SJSA1 (cell line): ENCODE measurements at places on chromosomes 16 and 17. TPM values are rescaled to one million over a fixed set of nuclear protein-coding genes. Genes with fewer than 3 reads are reported as not detected.

GRCh38 chr17:48023400-48024148 is 14.0 kb downstream of the COPZ2 start:
- H3K4me1 ChIP-seq, result peaks cover 39% of the 10 kb centered on the region
- H3K36me3 ChIP-seq, result no peaks in the 10 kb centered on the region
- no peaks in the 10 kb centered on the region for H3K27me3 ChIP-seq
- peak overlapping the region; percentile 81 for H3K27ac ChIP-seq
- DNase-seq, result peak; percentile 77

The DPEP3 gene
- not detected in 2 replicates for total RNA-seq

The CTF1 gene
- 1.3 and 3.5 TPM in 2 replicates for total RNA-seq

The B3GNT9 gene
- total RNA-seq, result 34.5 and 36.1 TPM in 2 replicates

DNA sequence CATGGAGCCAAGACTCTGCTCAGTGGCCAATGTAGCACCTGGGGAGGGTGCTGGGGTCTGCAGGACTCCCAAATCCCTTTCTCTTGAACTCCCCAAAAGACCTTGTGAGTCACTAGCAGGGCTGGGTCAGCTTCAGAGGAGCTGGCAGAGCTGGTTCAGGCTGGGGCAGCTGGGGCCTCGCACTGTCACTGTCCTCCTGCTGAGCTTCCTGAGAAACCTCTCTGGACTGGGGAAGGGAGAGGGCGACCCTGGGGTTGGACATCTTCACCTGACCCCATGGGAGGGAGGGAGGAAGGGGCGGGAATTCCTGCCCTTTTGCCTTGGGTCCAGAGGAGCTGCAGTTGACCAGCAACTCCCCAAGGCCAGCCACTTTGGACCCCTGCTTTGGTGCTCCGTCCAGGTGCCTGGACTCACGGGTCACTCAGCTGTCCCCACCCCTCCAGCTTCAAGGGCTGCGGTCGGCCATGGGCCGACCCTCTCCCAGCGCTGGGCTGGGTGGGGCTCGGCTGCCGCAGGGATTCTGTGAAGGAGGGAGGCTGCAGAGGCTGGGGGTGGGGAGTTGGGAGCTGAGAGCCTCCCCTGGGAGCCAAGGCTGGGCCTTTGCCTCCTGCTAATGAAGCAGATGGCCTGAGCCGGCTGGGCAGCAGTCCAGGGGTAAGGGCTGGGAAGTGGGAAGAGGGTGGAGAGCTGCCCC is 9.2 kb downstream of the FMNL1 start:
- DNase-seq, result no peak
- no peaks in the 10 kb centered on the region for H3K4me1 ChIP-seq
- 0 out of 2 replicates have a peak, but pooled peaks cover 3% of the 10 kb centered on the region for H3K27me3 ChIP-seq
- no peaks in the 10 kb centered on the region for H3K36me3 ChIP-seq
- no peak overlapping the region for H3K4me3 ChIP-seq
- H3K27ac ChIP-seq, result no peak overlapping the region

The ATP1B2 gene
- total RNA-seq, result not detected in 2 replicates

DNA sequence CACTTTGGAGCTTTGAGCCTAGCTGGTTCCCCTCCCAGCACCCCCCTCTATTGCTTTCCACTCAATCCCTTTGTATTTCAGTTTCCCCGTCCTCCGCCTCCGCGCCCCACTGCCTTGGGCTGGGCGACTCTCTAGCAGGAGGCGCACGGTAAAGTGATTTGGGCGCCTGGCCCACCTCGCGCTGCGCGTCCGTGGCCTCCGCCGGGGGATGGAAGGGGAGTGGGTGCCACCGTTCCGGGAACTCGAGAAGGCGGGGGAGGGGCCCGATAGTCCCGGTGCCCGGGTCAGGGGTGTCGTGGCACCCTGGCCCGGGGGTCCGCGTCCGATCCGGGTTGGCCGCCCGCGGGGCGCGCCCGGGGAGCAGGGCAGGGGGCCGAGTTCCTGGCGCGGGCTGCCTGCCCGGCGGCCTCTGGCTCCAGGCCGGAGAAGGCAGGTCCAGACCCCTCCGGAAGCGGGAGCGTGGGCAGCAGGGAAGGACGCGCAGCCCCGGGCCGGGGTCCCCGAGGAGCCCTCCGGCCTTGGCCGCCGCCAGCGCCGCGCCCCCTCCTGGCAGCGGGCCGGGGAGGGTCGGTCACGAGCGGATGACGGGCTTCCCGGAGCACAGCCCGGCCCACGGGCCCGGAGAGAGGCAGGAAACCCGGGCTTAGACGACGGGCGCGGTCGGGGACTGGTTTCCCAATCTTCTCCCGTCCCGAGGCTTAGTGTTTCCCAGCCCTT is 15.8 kb downstream of the MEOX1 start:
- DNase-seq, result no peak
- 0 out of 2 replicates have a peak, but pooled peaks cover 2% of the 10 kb centered on the region for H3K27me3 ChIP-seq
- H3K27ac ChIP-seq, result no peak overlapping the region
- H3K4me1 ChIP-seq, result no peaks in the 10 kb centered on the region
- no peak overlapping the region for H3K4me3 ChIP-seq
- H3K36me3 ChIP-seq, result no peaks in the 10 kb centered on the region

DNA sequence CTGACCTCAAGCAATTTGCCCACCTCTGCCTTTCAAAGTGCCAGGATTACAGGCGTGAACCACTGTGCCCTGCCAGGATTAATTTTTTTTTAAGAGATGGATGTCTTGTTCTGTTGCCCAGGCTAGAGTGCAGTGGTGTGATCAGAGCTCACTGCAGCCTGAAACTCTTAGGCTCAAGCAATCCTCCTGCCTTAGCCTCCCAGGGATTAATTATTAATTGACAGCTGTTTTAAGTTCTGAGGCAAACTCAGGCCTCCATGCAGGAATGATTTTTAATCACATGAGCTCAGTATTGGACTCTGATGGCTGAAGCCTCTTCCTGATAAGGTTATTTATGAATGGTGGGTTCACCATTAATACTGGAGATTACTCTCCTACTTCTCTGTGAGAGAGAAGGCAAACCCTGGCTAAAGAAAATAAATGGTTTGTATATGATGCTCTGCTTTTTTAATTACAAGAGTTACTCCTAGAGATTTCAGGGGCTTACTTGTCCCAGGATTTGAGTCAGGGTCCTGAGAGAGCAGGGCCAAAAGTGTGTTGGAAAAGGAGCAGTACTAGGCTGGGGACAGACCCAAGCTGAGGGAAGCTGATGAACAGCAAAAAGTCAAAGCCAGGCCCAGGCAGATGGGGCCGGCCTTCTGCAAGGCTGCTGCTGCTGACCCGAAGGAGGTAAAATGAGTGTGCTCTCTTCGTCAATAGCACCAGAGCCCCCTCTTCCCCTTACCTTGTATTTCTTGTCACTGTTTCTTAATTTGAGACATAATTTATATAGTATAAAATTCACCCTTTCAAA is 56.9 kb upstream of the HAS3 start:
- no peak overlapping the region for H3K4me3 ChIP-seq
- H3K27ac ChIP-seq, result peak overlapping the region; percentile 17
- DNase-seq, result no peak
- peaks cover 14% of the 10 kb centered on the region for H3K4me1 ChIP-seq
- H3K36me3 ChIP-seq, result 0 out of 2 replicates have a peak, but pooled peaks cover 1% of the 10 kb centered on the region

- H3K36me3 ChIP-seq, result no peaks in the 10 kb centered on the region
- H3K4me3 ChIP-seq, result no peak overlapping the region
- H3K4me1 ChIP-seq, result no peaks in the 10 kb centered on the region
- peaks cover 3% of the 10 kb centered on the region; the same call in 1 of the 2 replicates for H3K27me3 ChIP-seq
- no peak overlapping the region for H3K27ac ChIP-seq
Measured at GRCh38 chr16:80824623-80825364, 20.4 kb upstream of the CDYL2 start.

GRCh38 chr16:10641953-10642949 is 52.5 kb downstream of the TEKT5 start:
- H3K27me3 ChIP-seq, result no peaks in the 10 kb centered on the region
- no peaks in the 10 kb centered on the region for H3K36me3 ChIP-seq
- H3K27ac ChIP-seq, result no peak overlapping the region
- no peak overlapping the region for H3K4me3 ChIP-seq
- DNase-seq, result no peak

- H3K27ac ChIP-seq, result peak overlapping the region; percentile 94
- no peak overlapping the region for H3K4me3 ChIP-seq
- DNase-seq, result peak; percentile 73
- no peaks in the 10 kb centered on the region for H3K27me3 ChIP-seq
- peaks cover 23% of the 10 kb centered on the region for H3K4me1 ChIP-seq
Measured at GRCh38 chr16:66382171-66382965, 15.9 kb downstream of the CDH5 start.

DNA sequence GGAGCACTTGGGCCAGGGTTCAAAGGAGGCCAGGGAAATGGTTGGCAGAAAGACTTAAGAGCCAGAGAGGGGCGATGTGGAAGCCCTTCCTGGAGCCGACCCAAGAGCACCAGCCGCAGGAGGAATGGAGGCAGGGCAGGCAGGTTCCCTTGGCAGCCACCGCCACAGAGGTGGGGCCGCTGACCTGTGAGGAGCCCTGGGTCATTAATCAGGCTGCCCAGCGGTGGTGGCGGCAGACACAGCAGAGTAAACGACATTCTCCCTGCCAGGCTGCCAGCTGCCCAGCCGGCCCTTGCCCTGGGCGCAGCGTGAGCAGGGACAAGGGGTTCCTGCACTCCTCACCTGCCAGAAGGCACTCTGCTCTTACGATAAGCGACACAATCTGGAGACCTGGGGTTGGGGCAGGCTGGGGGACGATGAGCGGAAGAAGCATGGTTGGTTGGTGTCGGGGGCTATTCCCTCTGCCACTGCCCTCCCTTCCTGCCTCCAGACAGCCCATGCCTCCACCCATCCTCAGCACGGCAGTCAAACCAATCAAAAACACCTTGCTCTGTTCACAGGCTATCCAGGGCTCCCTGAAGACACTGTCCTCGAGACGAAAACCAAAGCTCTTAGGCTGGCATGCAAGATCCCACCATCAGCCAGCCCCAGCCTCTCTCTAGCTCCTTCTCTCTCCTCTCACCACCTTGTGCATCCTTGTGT is 40.9 kb downstream of the PLXDC1 start:
- no peak overlapping the region for H3K4me3 ChIP-seq
- H3K36me3 ChIP-seq, result no peaks in the 10 kb centered on the region
- DNase-seq, result no peak
- 0 out of 2 replicates have a peak, but pooled peaks cover 8% of the 10 kb centered on the region for H3K27me3 ChIP-seq
- no peaks in the 10 kb centered on the region for H3K4me1 ChIP-seq

The TMC5 gene
- total RNA-seq, result not detected in 2 replicates

DNA sequence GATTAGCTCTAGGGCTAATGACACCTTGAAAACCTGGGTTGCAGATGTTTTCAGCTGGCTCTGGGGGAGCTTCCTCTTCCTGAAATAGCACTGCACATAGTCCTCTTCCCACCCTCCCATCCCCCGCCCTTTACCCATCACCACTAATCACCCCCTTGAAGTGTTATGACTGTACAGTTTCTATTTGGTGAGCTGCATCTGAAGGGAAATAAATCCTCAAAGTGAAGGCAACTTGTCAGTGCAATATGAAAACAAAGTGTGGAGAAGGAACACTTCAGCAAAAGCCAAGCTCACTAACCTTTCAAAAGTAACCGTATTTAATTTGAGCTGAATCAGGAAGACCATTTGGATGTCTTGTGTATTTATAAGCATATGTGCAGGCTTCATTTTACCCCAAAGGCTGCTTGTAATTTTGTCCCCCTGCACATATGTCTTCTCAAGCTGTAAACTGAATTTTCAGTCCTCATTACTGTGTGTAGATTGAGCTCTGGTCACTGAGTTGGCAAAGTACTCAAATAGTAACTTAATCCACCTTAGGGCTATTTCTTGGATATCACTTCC is 44.1 kb upstream of the CA10 start:
- no peaks in the 10 kb centered on the region for H3K4me1 ChIP-seq
- no peak overlapping the region for H3K27ac ChIP-seq
- H3K36me3 ChIP-seq, result no peaks in the 10 kb centered on the region

DNA sequence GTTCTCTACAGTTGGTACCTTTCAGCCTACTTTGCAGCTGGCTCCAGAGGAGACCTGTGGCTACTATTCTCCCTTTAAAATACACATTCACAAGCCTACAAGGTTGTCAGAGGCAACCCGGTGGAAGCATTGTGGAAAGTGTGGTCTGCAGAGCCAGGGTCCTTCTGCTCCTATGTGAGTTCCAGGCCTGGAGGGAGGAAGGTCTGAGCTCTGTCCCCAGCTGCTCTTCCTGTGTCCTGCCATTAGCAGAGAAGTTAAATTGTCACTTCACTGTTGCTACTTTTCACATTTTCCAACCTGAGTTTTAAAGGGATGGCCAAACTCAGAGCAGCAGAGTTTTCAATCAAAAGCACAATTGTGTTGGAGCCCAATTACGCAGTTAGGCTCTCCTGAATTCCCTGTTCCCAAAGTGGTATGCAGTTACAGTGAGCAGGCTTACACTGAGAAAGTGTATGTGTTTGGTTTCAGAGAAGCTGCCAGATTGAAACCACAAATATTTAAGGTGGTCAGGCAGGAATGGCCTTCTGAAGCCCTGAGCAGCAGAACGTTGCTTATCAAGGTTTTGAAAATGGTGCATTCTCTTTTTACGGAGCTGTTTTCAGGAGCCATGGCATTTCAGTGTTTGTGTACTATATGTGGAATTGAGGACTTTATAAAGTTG is 25.0 kb downstream of the MAP3K3 start:
- no peak overlapping the region for H3K4me3 ChIP-seq
- DNase-seq, result no peak
- peaks cover 33% of the 10 kb centered on the region for H3K36me3 ChIP-seq
- H3K27me3 ChIP-seq, result no peaks in the 10 kb centered on the region
- H3K4me1 ChIP-seq, result peaks cover 14% of the 10 kb centered on the region

DNA sequence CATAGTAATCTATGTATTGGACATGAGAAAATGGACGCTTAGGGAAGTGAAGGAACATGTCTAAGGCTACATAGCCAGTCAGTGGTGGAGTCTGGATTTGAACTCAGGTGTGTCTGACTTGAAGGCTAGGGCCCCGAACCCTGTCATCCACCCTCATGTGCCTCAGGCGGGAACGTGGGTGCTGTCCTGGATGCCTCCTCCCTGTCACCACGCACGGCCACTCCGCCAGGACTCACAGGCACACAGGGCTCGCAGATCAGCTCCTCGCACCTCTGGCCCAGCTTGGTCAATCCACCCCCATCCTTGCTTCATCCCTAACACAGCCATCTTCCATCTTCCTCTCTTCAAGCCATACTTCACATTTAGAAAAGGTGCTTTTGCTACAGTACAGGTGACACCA is 154.7 kb downstream of the KCNJ12 start:
- H3K4me1 ChIP-seq, result no peaks in the 10 kb centered on the region
- H3K4me3 ChIP-seq, result no peak overlapping the region
- H3K36me3 ChIP-seq, result 0 out of 2 replicates have a peak, but pooled peaks cover 4% of the 10 kb centered on the region

DNA sequence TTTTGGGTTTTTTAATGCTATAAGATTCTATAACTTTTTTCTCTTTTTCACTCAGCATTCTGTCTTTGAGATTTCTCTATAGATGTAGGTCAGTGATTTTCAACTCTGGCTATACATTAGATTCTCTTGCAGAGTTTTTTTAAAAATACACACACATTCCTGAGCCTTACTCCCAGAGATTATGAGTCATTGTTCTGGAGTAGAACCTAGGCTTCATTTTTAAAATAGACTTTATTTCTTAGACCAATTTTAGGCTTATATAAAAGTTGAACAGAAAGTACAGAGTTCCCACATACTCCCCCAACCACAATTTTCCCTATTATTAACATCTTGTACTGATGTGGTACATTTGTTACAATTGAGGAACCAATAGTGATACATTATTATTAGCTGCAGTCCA is 63.3 kb downstream of the CYB561 start:
- no peaks in the 10 kb centered on the region for H3K27me3 ChIP-seq
- H3K27ac ChIP-seq, result no peak overlapping the region
- peaks cover 5% of the 10 kb centered on the region for H3K4me1 ChIP-seq
- H3K4me3 ChIP-seq, result no peak overlapping the region
- H3K36me3 ChIP-seq, result no peaks in the 10 kb centered on the region; the same call in 1 of the 2 replicates

- no peaks in the 10 kb centered on the region for H3K36me3 ChIP-seq
- H3K4me3 ChIP-seq, result no peak overlapping the region
- no peak for DNase-seq
- no peaks in the 10 kb centered on the region for H3K27me3 ChIP-seq
- no peak overlapping the region for H3K27ac ChIP-seq
Measured at GRCh38 chr16:10947211-10947787, 2.9 kb downstream of the CLEC16A start.
